ENCODE measurements at places on chromosomes 4 and X.

DNA sequence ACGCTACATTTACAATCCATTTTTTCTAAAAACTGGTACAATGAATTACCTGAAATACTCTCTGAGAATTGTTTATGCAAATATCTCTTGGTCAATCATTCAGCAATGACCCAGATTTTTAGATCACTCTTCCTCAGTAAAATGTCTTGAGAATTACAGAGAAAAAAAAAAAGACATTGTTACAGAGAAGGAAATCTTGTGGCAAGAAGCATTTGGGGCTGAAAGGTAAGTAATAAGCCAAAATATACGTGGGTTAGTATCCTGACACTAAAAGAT lies 19.6 kb upstream of the TET2 start:
- no peak for DNase-seq

DNA sequence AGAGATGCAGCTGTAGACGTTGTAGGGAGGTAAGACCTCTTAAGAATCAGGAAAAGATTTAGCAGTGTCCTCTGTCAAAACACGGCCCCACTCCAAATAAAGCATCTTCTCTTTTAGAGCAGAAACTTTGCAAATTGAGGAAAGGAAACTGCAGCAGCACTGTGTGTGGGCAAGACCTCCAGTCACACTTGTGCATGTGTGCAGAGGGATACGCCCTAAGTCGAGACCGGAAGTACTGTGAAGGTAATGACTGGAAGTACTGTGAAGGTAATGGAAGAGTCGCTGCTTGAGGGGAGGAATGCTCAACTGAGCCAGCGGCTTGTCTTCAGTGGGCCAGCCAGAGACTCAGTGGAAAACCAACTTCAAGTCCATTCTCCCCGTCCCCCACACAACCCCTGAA lies 46.5 kb downstream of the EGF start:
- no peak for DNase-seq

DNA sequence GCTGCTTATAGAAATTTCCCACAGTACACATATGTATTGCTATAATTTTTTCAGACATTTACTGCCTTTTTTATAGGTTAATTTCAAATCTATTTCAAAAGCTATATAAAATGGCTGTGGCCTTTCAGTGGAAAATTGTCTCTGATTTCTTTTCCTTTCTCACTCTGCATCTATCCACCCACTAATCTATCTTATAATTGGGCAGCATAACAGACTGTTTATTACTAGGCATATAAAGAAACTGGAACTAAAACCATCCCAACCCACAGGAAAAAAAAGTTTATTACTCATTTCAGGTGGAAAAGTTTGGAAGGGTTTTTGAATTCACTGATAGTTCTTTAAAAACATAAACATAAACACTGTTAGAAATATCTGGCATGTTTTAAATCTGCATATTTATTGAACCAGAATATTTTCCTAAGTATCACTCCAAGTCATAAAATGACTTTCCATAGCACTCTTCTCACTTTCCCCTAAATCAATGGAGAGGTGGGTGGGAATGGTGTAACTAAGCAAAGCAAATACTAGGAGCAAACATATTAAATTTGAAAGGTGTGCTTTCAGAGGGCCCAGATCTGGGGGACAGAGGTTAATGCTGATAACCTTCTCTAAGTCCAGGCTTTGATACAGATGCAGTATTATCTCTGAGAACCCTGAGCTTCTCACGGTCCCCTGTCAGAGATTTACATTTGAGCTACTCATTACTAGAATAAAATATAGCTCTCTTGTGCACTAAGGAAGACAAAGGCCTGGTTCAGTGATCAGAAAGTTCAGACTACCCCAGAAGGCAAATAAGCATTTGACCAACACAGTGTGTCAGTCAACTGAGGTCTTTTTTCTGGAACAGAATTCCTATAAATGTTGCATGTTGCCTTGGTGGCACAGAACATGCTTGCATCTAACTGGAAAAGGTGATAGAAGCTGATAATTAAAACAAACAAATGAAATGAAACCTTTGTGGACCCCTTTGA lies 328.3 kb downstream of the UNC5C start:
- no peak for DNase-seq

GRCh38 chrX:43940816-43941474 lies 32.2 kb downstream of the NDP start:
- peak; percentile 35 for DNase-seq

GRCh38 chr4:121873604-121874003 lies 3.3 kb upstream of the BBS7 start:
- peak; percentile 26 for DNase-seq

GRCh38 chr4:118975449-118976192 lies 87.0 kb downstream of the SYNPO2 start:
- no peak for DNase-seq

- DNase-seq: no peak
Measured at GRCh38 chrX:155632431-155633100, 19.8 kb upstream of the TMLHE start.

DNA sequence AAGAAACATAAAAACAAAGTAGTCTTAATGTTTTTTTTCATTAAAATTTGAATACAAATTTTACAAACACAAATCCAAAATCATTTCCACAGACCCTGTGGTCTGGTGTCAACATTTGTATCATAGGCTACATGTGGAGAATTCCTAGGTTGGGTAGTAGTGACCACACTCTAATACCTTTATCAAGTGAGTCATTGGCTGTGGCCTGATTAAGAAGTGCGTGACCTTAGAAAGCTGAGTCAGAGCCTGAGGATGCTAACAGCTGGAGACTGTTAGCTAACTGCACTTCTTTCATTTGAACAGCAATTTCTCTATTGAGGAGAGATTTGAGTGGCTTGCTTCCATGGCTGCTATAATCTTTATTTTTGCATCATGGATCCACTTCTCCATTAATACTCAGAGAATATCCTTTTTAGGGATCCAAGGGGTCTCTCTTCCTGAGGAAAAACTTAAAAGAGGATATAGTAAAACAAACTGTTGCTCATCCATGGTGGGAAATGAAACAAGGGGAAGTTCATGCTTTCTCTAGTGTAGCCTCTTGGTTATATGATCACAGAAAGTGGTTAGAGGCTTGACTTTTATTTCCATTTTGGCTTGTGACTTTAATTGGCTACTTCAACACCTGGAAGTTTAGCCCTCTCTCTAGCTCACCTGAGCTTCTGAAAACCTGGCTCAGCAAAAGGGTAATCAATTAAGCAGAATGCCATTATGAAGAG lies 335.8 kb downstream of the PABPC4L start:
- peak; percentile 92 for DNase-seq

DNA sequence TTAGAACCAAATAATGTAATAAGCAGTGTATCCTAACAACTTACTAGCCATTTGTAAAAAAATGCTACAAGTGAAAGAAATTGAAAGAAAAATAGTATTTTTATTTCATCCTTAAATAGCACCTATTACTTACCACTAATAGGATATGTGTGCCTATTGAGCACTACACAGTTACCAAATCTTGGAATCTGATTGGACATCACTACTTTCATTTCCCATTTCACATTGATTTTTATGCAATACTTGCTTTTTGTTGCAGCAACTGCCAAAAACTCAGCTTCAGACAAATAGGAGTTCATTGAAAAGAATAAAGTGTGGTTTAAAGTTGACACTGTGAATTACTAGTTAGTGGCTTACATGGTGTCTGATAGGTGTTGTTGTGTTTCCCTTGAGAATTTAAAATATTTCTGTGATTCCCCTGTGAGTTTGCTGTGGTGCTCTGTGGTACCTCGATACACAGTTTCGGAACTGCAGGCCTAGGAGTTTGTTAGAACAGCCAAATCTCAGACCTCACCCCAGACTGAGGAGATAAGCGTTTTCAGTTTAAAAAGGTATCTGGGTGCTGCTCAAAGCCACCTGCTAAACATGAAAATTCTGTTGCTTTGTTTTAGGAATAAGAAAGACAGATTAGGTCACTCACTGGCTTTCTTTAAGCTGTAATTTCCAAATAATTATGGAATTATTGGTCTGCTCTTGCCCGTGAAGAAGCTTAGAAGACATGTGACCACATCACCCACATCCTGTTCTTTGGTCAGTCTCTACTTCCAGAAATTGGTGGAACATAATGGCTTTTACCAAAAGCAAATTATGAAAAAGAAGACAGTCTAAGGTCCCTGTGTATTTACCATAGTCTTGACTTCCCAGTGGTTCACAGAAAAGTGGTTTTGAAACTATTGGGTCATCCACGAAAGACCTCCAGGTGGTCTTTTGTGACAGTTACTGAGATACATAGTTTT lies 97.8 kb downstream of the SYTL5 start:
- no peak for DNase-seq

- DNase-seq: peak; percentile 82
Measured at GRCh38 chr4:165520086-165520485, 141.3 kb downstream of the CPE start.

- peak; percentile 72 for DNase-seq
Measured at GRCh38 chr4:16129336-16129735, 45.5 kb upstream of the PROM1 start.

DNA sequence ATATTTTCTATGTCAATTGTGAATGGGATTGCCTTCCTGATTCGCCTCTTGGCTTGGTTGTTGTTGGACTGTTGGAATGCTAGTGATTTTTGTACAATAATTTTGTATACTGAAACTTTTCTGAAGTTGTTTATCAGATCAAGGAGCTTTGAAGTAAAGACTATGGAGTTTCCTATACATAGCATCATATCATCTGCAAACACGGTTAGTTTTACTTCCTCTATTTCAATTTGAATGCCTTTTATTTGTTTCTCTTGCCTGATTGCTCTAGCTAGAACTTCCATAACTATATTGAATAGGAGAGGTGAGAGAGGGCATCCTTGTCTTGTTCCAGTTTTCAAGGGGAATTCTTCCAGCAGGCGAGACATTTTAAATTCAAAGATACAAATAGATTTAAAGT lies 226.5 kb downstream of the FBXO8 start:
- DNase-seq: no peak

DNA sequence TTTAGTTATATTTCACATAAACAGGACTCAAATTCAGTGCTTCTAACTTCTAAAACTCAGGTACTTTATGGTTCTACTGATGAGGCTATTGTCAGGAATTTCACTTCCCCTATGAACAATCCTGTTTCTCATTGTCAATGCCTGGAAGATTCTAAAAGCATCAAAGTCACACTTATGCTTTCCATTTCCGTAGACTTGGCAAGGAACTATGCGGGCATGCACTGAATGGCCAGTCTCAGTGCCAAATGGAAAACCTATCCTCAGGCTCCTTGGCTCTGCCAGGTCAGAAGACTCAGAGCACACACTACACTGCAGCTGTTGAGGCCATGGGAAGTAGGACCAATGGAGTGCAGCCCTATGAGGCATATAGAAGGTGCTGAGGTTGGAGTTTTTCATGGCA lies 97.0 kb upstream of the PTPN13 start:
- no peak for DNase-seq

GRCh38 chrX:130561930-130562329 lies 160.1 kb downstream of the RBMX2 start:
- no peak for DNase-seq

- no peak for DNase-seq
Measured at GRCh38 chrX:77160301-77160700, 286.9 kb upstream of the FGF16 start.

- no peak for DNase-seq
Measured at GRCh38 chr4:104099141-104099540, 379.4 kb upstream of the TACR3 start.

GRCh38 chrX:107677501-107677901 lies 49.2 kb downstream of the PRPS1 start:
- DNase-seq: no peak

DNA sequence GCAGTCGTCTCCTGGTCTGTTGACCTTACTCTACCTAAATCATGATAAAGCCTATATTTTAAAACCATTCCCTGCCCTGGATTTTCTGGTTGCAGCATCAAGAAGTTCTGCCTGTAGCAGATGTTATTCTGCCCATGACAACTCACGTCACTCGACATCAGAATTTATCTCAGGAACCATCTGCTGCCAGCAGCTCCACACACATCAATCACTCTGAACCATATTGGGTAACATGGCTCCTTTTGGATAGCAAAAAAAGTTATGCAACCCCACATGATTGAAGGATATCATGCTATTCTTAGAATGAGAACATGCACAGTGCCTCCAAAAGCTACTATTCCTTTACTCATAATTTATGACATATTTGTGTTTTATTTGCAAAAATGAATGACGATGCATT lies 341.4 kb downstream of the DHRSX start:
- DNase-seq: no peak

DNA sequence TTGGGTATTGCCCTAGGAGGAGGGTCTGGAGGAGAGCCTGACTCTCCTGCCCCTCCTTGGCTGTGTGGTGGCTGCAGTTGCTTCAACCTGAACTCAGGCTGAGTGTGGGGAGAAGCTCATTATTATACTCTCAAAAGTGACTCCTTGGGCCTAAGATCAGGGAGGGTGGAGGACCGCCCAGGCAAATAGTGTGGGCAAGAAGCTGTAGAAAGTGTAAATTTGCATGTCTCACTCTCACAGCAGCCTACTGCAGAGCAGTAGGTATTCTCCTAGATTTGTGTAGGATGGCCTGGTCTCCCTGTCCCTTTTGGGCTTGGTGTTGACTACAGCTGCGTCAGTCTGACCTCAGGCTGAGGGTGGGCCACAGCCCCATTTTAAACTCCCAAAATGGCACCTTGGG lies 156.1 kb downstream of the ZNF330 start:
- no peak for DNase-seq

GRCh38 chr4:1487106-1487505 lies 80.9 kb upstream of the NKX1-1 start:
- no peak for DNase-seq

DNA sequence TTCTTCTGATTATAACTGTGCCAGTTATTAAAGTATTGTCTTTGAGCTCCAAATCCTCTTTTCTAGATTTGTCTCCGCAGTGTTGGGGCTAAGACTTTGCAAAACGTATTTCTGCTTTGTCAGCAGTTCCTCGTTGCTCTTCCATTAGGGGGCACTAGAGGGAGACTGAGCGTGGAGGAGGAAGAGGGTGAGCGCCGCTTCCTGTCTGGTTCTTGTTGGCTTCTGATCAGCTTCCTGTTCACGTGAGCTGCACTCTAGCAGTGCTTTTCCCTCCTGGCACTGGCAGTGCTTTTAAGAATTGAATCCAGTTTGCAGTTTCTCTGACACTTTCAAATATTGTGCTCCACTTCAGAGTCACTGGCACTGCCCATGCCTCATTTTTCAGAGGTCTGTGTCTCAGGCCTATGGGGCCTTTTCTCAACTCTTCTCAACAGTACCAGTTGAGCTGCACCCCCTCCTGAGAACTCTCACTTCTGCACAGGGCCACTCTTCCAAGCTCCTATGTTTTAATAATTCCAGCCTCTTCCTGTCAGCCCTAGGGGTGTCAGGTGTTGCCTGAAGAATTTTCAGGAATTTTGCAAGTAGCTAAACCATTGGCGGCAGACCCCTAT lies 54.4 kb upstream of the LCORL start:
- DNase-seq: no peak

DNA sequence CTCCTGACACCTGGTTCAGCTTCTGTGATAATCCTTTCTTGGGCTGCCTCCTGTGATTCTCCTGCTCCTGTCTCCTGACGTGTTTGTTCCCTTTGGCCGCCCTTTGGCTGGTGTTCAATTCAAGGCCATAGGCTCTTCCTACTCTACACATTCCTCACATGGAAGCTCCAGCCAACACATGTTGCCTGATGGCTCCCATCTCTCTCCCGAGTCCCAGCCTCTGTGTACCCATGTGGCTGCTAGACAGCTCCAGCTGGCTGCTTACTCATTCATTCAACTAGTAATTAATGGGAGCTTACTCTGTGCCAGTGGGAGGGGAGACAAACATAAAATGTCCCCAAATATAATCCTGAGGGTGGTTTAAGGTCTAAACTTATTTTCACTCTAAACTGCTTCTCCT lies 9.2 kb upstream of the MED28 start:
- DNase-seq: no peak

Data from umbilical cord (tissue), 2 donors.